Left cardiac atrium (tissue), 4 donors: ENCODE measurements at places on chromosomes 12 and 14. TPM values are rescaled to one million over a fixed set of nuclear protein-coding genes. Genes with fewer than 3 reads are reported as not detected.

MMP17 gene
- 1.7 TPM for total RNA-seq

PRR4 gene
- 2.0 TPM for total RNA-seq

CLEC9A gene
- total RNA-seq, result not detected

CISTR gene
- 1.9 TPM for total RNA-seq

PMEL gene
- total RNA-seq, result 0.65 TPM

PRR13 gene
- total RNA-seq, result 73.5 TPM

KLRD1 gene
- 3.6 TPM for total RNA-seq

PTHLH gene
- total RNA-seq, result 11.6 TPM

LBHD2 gene
- total RNA-seq, result 0.47 TPM

CFAP251 gene
- total RNA-seq, result 0.77 TPM

- DNase-seq, result no peak
Observed at GRCh38 chr12:20792971-20793370, 17.5 kb upstream of the SLCO1B3 start.

- no peak for DNase-seq
Observed at GRCh38 chr12:50751948-50752721, 11.8 kb upstream of the ATF1 start.

- no peak for DNase-seq
Observed at GRCh38 chr14:59632381-59632780, 55.8 kb upstream of the CCDC175 start.

DNA sequence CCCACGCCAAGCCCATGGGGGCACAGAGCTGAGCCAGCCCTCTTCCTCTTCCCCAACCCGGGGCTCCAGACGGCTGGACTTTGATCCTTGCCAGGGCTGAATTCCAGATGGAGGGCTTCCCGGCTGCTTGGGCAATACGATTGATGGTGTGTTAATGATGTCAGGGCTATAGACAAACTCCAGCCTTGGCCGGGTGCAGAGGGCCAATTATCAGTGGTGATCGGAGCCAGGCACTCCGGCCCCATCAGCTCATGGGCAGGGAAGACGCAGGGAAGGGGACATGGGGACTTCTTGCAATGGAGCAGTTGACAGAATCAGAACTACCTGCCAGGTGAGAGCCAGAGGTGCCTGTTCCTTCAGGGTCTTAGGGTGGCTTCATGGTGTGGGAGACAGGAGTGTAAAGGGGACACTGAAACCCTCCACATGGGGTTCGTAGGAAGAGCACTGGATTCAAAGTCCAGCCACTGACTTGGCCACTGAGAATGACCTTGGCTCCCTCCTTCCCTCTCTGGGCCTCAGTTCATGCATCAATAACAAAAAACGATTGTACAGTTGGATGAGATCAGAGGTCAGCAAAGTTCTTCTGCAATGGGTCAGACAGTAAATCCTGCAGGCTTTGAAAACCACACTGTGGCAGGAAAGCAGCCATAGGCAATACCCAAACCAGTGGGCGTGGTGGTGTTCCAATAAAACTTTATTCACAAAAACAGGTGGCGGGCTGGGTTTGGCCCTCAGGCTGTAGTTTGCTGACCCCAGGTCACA, 333.7 kb downstream of the MED13L start:
- peak; percentile 42 for DNase-seq

GRCh38 chr14:88128816-88129215, 123.9 kb downstream of the GPR65 start:
- DNase-seq, result no peak

DNA sequence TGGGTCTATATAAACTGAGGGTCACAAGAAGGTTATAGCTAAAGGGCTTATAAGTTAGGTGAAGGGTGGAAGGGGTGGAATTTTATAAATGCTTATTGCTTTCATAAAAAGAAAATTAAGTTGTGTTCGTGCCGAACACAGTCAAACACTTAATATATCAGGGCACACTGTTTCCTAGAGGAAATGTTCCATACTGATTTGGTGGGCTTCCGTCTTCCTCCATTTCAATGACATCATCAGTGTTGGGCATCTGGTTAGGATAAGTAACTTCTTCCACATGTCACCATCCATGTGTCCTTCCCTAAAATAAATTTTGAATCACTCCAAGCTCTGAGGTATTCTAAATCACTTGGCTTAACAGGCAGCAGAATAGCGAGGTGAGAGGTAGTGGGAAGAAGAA, 466.4 kb downstream of the MED13L start:
- DNase-seq, result no peak

DNA sequence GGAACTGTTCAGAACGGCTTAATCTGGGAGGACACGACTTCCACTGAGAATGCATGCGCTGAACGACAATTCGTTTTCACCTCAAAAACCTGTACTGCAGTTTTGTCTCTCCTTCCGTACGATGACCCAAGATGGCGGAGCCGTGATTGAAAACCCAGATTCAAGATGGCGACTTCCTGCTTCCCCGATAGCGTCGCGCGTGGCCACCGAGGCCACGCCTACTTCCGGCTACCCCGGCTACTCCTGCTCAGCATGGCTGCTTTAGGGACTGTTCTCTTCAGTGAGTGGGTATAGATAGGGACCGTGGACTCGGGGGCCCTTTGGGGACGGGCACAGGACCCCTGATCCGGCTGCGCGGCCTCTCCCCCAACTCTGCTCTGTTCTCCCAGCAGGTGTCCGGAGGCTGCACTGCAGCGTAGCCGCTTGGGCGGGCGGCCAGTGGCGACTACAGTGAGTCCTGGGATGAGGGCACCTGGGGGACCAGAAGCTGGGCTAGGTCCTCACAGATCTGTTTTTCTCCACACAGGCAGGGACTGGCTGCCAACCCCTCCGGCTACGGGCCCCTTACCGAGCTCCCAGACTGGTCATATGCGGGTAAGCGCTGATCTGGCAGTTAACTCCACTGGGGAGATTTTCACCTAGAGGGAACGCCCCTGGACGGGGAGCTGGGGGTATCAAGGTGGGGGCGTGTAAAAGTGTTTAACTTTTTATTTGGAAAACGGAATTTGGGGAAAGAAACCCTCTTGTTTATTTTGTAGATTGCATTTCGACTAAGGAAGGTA, at the start of gene MRPL52:
TSS of gene MRPL52 (plus strand) at position 227 of the 782 bp plus-strand sequence. CDS start at position 253, 26 bp downstream.
- DNase-seq, result peak; percentile 92

DNA sequence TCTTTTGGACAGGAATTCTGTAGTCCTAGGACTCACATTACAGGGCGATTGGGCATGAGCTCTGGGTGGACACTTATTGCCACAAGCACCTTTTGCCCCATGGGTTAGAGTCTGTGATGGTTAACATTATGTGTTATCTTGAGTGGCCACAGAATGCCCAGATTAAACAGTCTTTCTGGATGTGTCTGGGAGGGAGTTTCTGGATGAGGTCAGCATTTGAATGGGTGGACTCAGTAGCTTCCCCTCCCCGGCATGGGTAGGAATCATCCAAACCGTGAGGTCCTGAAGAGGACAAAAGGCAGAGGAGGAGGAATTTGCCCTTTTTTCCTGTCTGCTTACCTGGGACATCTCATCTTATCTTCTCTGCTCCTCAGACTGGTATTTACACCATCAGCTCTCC, 85.6 kb downstream of the BMP4 start:
- DNase-seq, result no peak

DNA sequence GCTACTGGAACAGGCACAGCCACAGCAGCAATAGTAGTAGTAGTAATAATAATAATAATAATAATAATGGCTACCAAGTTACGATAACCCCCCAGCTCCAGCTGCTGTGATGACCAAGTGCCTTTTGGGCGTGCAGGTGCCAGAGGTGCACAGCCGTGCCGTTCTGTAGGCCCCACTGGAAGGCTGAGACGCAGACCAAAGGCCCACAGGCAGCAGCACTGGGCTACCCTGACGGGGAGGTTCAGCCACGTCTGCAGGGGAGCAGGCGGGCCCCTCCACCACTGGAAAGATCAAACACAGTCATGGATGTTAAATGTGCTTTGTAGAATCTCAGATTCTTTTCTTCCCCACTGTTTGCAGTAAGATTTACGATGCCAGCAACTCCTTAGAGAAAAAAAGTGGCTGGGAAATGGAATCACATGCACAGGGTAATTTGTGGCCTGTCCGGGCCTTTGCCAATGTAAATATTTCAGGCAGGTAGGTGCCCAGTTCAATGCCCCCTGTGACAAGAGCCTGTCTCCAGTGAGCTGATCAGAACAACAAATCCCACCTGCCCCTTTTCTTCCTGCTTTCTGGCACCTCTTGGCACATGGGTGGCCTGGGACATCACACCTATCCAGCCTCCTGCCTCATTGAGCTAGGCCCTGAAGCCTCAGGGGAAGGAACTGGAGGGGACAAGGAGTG, 32.6 kb downstream of the CCDC85C start:
- DNase-seq, result no peak

DNA sequence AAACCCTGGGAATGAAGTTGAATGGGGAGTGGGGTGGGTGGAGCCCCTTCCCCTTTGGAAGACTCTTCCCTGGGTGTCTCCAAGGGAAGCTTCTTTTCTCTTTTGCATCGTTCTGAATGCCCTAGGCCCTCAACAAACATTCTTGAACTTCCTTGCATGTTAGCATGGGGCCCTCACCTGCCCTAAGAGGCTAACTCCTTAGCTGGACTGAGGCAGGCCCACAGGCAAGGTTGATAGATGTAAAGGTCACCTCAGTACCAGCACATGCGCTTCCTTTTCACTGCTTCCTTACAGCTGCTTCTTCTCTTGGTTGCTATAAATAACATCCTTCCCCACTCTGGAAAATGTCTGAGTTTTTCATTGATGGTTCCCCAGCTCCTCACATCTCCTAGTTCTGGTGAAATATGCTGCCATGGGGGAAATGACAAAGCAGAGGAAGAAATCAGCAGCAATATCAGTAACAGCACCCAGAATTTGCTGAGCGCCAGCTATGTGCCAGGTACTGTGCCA, 160.6 kb upstream of the FRMD6 start:
- no peak for DNase-seq

DNA sequence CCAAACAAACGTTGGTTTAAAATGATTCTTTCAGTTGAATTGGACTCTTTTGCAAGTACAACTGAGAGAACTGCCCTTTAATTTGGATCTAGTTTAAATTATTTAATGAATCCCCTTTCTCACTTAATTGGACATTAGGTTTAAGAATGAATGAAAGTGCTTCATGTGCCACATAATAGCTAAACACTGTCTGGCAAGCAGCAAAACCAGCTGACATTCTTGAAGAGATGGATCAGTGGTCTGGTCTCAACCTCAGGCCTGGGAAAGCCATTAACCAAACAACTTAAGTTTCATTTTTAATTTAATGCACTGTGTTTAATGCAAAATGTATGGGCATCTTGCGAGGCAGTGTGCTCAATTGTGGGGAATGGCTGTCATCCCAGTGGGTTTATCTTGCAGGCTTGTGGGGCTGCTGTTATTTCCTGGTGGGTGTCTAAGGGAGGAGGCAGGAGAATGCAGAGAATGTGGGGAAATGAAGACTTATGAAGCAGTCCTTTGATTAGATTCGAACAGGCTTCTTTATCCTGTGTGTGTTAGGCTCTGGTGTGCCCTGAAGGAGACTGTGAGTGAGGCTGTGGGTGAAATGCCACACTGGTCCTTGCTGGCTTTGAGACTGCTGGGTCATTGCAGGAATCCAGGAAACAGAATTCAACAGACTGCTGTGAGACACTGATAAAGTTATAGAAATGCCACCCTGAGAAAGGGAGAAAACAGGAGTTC, 144.1 kb upstream of the PELI2 start:
- no peak for DNase-seq
